ENCODE measurements at places on chromosomes 5 and 9. TPM values are rescaled to one million over a fixed set of nuclear protein-coding genes. Genes with fewer than 3 reads are reported as not detected.

TLX3 gene
- not detected for total RNA-seq

DNA sequence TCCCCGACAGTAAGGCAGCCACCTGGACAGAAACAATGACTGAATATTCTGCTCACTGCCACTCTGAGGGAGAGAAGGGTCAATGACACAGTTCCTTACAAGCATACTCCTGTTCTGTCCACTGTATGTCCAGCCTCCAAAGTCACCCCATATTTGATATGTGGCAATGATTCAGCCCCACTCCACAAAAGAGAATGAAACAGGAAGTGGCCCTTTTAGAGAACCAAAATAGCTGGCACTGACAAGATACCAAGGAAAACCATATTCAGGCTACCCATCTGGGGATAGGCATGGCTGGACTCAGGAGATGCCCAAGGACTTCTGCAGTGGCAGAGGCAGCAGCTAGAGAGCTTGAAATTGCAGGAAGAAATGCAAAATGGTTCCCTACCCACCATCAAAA, 12.8 kb upstream of the GFRA3 start:
- peak; percentile 15 for DNase-seq

TCF7 gene
- total RNA-seq = 58.8 TPM

GRCh38 chr5:14438195-14438606, 143.4 kb upstream of the OTULINL start:
- no peak for DNase-seq

- DNase-seq = no peak
These were observed 47.9 kb downstream of the SLC36A1 start for GRCh38 chr5:151495320-151495719.

DNA sequence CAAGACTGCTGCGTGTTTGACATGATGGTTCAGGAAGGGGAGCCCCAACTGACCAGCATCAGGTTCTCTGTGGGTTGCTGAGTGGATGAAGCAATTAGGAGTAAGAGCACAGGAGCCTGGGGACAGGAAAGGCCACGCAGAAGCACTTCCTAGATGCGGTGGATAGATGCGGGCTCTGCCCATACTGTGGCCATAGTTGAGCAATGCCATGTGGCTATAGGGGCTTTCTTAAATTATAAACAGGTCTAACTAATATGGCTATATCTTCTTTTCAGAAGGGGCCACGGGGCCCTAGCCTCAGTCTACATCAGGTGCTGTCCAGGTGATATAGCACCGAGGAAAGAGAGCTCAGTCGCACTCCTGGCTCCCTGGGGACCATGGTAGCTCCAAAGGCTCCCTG, 198.6 kb downstream of the GADD45G start:
- no peak for DNase-seq

GRCh38 chr9:93288891-93289883, 105.2 kb downstream of the WNK2 start:
- no peak for DNase-seq

DNA sequence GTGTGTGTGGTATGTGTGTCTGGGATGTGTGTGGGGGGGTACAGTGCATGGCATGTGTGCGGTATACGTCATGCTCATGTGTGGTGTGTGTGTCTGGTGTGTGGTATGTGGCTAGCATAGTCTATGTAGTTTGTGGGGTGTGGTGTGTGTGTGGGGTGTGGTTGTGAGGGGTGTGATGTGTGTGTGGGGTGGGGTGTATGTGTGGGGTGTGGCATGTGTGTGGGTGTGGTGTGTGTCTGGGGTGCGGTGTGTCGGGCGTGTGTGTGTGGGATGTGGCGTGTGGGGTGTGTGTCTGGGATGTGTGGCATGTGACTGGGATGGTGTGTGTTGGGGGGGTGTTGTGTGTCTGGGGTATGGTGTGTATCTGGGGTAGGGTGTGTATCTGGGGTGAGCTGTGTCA, 52.3 kb downstream of the SECISBP2 start:
- DNase-seq = no peak

GRCh38 chr9:123928533-123929176, 1.3 kb downstream of the DENND1A start:
- DNase-seq = peak; percentile 24

GRCh38 chr9:130290291-130291181, 25.0 kb downstream of the HMCN2 start:
- no peak for DNase-seq

DNA sequence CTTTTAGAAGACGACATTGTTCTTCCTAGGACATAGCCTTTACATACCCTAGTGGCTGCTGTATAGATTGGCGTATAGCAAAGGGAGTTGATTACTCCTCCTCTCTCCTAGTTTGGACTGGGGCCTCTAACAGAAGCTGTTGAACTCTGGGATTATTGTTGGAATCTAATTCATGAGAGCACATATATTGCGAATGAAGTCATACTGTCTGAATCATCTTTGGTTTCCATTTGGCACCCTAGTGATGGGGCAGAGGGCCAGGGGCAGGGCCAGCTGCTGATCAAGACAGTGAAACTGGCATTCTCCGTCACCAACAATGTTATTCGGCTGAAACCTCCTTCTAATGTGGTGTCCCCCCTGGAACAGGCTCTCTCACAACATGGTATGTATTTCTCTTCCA, 40.3 kb downstream of the NUP188 start:
- no peak for DNase-seq

DNA sequence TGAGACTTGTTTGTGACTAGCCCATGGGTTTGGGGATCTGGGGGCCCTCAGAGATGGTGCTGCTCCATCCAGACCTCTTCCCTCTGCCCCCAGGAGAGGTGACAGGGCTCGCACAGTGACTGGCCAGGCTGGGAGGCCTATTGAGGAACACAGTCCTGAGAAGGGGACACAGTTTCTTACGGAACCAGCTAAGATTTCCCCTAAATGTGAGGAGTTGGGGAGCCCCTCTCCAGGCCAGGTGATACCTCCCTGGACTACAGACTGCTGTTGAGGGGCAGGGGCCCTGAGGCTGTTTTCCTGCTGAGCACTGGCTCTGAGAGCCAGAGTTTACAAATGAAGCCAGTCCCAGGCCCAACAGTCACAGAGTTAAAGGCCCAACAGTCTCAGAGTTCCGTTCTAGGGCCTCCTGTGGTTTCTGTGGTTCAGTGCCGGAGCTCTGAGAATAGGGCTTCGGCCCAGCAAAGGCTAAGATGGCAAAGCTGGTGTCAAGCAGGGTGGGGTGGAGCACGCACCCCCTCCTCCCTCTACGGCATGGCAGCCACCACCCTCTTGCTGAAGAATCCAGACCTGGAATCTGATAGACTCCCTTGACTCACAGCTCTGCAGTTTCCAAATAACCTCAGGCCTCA, 1.1 kb upstream of the SEMA4D start:
- peak; percentile 75 for DNase-seq

ORM2 gene
- not detected for total RNA-seq

DNA sequence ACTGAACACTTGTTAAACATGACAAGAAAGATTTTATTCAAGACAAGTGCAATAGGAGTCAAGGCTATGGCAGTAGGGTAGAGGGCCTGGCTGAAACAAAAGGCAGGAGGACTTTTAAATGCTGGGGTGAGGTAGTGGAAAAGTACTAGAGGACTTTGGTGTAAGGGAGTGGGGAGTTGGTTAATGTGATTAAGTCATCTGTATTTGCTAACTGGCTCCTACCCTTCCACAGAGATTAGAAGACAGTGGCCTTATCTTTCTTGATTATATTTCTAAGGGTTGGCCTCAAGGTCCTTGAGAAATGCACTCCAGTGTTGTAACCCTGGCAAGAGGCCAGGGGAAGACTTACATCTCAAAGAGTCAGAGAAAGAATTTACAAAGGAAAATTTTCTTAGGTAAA, 160.2 kb upstream of the FTMT start:
- no peak for DNase-seq

- DNase-seq = no peak
These were observed 422.7 kb downstream of the TLE1 start for GRCh38 chr9:81266674-81267073.

DNA sequence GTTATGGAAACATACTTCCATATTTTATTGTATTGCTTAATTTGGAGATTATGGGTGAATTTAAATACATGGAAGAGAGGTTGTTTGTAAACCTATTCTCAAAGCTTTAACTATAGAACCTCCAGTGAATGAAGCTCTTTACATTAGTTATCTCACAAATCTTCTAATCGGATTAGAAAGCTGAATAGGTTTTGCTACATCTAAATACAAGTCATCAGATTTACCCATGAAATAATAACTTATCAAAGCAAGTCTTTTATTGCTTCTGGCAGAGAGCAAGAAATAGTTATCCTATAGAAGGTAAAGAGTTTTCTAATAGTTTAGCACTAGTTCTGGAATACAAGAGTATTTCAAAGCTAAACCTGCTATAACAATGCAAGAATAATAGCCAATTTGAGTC, 104.4 kb upstream of the SREK1 start:
- no peak for DNase-seq

- DNase-seq = no peak
These were observed 86.0 kb upstream of the FER start for GRCh38 chr5:108661590-108662219.

RLN2 gene
- total RNA-seq = 3.5 TPM

DNA sequence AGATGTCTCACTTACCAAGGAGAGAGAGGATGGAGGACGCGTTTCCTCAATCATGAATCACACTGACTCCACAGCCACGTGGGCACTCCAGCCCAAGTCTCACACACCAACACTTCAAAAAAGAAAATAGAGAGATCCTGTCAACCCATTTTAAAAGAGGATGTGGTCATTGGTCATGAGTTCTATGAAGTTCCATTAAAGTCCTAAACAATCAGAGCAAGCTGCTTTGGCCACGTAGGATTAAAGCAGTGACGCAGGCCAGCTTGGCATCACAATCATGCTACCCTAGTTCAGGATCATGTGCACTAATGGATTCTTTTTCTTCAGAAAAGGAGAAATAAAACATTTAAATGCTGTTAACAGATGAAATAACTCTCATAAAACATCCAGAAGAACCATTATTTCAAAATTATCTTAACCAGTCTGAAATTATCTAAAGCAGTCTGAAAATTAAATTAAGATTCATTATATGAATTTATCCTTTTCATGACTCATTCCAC, 108.1 kb downstream of the SEMA5A start:
- DNase-seq = no peak

OR13F1 gene
- total RNA-seq = not detected

DNA sequence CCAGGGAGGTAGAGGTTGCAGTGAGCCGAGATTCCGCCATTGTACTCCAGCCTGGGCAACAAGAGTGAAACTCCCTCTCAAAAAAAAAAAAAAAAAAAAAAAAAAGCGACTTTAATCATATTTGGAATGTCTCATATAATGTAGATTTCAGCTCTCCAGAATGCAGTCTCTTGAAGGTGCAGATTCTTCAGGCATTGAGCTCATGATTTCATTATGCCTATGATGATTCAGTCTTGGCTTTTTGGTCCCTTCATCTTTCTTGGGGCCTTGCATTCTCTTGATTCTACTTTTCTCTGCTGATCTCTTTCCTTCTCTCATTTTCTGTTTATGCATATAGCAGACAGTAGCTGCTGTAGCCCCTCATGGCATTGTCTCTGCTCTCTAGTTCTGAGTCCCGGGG, 22.9 kb downstream of the KDM4C start:
- no peak for DNase-seq

DNA sequence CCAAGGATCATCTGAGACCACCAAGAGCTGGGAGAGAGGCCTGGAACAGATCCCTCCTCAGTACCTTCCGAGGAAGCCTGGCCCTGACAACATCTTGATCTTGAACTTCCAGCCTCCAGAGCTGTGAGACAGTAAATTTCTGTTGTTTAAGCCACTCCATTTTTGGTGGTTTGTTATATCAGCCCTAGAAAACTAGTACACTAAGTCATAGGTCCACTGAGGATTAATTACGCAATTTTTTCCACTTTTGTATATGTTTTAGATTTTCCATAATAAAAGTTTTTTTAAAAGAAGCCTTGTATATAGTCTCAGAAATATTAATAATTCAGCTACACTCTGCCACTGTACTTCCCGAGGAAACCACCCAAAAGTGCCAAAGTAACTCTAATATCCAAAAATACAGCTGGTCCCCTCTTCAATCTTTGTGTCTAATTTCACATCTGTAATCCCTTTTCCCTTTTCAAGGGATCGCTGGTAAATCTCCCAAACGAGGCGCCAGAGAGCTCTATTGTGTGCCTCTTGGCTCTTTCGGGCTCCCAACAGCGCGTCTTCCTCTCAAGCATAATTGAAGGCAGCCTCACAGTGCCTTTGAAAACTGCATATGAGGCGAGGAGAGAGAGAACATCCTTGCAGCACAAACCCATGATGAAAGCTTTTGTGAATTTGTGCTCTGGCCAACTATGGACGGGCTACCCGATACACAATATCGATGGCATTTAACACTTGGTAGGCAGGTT, 32.7 kb downstream of the PRUNE2 start:
- no peak for DNase-seq

DNM1 gene
- total RNA-seq = 1.3 TPM

Measured in B cell (primary cell).